ENCODE measurements at places on chromosomes 7 and 10. TPM values are rescaled to one million over a fixed set of nuclear protein-coding genes. Genes with fewer than 3 reads are reported as not detected.

- DNase-seq: no peak
Observed at GRCh38 chr7:43314379-43315158, 202.1 kb downstream of the HECW1 start.

GRCh38 chr10:117214401-117214800 is 17.1 kb downstream of the KCNK18 start:
- peak; percentile 12 for DNase-seq

- peak; percentile 82 for DNase-seq
Observed at GRCh38 chr7:47873762-47874161, 74.5 kb downstream of the PKD1L1 start.

DNA sequence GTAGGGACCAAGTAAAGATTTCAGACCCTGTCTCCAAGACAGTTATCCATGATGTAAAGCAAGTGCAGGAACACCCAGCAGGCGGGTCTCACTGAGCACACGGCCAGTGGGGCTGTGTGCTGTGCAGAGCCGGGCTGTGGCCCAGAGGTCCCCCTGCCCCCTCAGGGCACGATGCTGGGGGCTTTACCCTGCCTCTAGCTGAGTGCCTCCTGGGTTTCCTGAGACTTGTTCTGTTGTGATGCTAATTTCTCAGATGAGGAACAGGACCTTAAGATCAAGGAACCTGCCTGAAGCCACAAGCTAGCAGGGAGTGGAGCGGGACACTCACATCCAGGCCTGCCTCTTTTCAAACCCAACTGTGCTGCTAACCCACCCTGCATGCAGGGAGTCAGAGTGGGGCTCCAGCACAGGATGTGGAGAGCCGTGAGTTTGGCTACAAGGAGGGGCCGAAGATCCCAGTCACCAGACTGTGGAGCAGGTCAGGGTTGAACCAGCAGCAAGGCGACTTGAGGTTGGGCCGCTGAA is 76.1 kb upstream of the LYZL2 start:
- DNase-seq: no peak

DNA sequence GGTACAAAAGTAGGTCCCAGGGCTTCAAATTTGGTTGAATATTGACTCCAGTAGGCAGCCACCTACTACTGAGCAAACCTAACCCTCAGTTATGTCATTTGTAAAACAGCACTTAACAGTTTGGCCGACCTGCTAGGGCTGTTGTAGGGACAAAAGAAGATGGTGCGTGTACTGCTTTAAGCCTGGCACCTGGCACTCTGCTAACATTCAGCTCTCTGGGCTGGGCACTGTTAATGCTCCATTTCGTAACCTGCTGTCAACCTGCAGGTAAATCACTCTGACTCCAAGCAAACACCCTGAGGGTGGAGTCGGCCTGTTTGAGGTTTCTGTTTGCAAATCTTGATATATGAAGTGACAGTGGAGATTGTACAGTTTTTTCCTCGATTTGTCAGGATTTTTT is 7.2 kb downstream of the ZKSCAN1 start:
- DNase-seq: no peak

DNA sequence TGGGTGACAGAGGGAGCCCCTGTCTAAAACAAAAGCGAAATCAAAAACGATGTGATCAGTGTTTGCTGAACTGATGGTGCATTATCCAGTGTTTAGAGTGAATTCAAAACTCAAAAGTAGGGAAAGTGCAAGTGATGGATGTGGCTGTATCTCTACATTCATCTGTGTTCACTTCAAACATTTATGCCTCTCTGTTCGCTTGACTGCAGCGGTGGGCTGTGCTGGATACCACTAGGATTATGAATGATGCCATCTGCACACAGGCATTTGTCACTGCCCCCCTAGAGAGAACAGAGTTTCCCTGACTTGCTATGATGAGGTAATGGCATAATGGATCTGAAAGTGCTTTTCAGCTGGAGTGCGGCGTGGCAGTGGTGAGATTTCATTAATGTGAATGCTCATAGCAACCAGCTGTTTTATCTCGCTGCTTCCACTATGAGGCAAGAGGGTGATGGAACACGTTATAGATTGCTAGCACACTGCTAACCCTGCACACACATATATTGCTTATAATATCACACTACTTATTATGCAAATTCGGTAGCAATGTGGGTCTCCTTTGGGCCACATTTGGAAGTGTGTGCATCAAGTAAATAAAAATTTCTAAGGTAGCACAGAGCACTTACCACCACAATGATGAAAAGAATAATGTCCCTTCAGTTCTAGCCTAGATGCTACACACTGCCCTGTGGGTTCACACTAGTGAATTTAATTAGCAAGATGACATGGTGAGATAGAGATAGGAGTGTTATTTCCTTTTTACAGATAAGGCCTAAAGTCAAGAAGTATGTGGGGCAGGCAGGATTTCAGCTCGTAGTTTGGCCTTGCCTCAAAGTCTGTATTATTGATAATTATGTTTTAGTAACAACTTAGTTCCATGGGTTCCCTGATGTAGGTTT is 164.7 kb downstream of the CAMK1D start:
- DNase-seq: no peak

DNA sequence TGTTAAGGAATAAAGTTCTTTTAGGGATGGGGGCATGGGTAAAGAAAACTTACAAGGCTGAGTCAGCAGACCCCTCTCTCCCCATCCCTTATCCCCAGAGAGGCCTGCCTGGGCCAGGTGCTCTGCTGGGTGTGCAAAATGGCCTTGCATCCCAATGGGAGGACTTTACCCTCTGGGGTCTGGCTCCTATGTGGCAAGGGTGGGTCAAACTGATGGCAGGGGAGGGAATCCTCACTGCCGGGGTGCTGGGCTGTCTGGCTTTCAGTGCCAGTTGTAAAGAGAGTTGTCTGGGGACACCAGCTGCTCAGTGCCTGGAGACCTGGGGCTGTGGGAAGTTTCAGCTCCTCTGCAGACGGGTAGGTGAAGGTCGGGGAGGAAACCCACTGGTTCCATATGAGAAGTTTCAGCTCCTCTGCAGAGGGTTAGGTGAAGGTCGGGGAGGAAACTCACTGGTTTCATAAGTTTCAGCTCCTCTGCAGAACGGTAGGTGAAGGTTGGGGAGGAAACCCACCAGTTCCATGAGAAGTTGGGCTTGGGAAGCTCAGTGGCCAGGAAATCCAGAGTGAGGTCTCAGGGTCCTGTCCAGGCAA is 127.2 kb upstream of the PODXL start:
- no peak for DNase-seq

Gene PODXL
- 49.0 TPM for total RNA-seq

- no peak for DNase-seq
Observed at GRCh38 chr10:12455766-12456165, 106.4 kb downstream of the CAMK1D start.

DNA sequence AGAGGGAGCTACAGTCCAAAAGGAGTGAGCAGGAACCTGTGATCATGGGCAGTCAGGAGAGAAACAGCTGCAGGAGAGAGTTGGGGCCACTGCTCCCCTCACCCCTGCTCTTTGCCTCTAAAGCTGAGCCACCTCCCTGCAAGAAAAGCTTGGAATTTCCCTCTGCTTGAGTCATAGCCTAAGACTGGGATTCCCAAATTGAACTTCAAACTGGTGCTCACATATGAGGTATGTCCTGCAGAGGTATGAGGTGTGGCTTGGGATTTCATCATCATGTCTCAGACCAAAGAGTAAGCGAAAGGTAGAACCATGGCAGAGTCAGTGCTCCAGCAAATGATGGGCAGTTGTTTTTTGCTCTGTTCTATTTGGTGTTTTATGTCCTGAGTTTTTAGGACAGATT is 237.1 kb upstream of the NRP1 start:
- DNase-seq: no peak

- no peak for DNase-seq
Observed at GRCh38 chr10:127195571-127196281, 665 bp downstream of the INSYN2A start.

GRCh38 chr7:70920876-70921275 is 211.1 kb upstream of the GALNT17 start:
- no peak for DNase-seq

Gene TAS2R5
- total RNA-seq: not detected

Data from RPMI7951 (cell line).